Retinal pigment epithelial cell (primary cell): ENCODE measurements at places on chromosomes 5 and 9.

DNA sequence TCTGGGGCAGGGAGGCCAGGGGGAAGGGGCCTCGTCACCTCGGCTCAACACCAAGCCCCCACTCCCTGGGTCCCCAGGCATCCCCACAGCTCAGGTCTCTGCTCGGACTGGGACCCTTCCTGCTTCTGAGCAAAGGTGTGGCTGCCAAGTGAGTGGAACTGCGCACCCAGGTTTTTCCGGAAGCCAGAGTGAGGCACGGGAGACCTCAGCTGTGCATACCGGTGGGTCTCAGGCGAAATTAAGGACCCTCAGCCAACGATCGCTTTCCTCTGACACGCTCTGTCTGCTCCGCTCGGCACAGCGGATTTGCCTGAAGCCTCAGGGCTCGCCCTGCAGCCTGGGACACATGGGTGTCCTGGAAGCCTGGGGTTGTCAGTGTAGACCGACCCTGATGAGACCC lies 41.0 kb upstream of the IRX4 start:
- no peak for DNase-seq

GRCh38 chr5:103674739-103675138 lies 112.2 kb upstream of the NUDT12 start:
- no peak for DNase-seq

GRCh38 chr5:39948867-39949468 lies 524.2 kb upstream of the DAB2 start:
- DNase-seq: peak; percentile 46

DNA sequence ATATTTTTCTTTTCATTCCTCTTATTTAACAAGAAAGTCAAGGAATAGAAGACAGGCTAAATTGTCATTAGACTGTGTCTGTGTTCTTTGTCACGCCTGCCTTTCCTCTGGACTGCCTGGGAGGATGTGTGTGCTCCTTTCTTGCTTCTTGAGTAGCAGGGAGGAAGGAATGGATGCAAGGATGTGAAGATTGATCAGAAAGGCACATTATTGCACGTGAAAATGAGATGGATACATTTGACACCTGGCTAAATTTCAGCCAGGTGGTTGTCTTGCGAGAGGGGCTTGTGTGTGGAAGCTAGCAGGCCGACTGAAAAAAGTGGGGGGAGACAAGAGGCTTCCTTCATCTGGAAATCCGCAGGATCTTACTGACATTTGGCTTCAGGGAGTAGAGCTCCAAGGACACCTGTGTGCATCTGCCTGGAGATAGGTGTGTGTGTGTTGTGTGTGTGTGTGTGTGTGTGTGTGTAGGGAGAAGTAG lies 200.1 kb downstream of the MEF2C start:
- DNase-seq: no peak

DNA sequence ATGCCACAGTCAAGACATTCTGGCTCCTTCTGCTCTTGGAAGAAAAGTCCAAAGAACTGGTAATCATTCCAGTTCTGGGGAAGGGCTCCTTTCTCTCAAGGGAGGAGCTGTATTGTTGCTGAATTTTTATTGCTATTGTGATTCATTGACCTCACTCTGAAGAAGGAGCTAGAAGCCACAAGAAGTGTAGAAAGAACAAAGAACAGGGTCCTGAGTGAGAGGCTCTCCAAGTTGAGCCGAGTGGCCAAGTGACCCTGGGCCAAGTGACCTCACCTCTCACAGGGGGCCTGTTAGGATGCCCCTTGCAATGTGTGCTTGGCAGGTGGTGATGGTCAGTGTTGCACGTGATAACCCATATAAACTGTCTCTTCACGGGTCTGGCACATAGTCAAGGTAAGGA lies 173.3 kb downstream of the FGF18 start:
- DNase-seq: no peak

GRCh38 chr5:148209151-148209770 lies 6.4 kb downstream of the SPINK6 start:
- DNase-seq: no peak

- DNase-seq: no peak
Measured at GRCh38 chr5:36743891-36744772, 132.4 kb upstream of the NIPBL start.

DNA sequence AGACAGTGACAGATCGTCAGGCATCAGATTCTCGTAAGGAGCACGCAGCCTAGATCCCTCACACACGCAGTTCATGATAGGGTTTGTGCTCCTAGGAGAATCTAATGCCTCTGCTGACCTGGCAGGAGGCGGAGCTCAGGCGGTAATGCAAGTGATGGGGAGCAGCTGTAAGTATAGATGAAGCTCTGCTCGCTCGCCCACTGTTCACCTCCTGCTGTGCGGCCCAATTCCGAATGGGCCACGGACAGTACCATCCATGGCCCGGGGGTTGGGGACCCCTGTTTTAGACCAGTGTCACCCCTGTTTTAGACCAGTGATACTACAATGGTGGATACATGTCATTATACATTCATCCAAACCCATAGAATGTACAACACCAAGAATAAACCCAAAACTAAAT lies 4.0 kb upstream of the ARSB start:
- no peak for DNase-seq

GRCh38 chr9:2053883-2054845 lies 39.0 kb downstream of the SMARCA2 start:
- peak; percentile 4 for DNase-seq

- DNase-seq: no peak
Measured at GRCh38 chr9:88776717-88777497, 214.4 kb upstream of the S1PR3 start.
